ENCODE measurements at places on chromosomes 16 and 17.

- no peak for DNase-seq
These were observed 38.1 kb downstream of the ANKRD11 start for GRCh38 chr16:89452241-89452640.

- no peak for DNase-seq
These were observed 566.6 kb upstream of the CDH8 start for GRCh38 chr16:62602790-62603189.

DNA sequence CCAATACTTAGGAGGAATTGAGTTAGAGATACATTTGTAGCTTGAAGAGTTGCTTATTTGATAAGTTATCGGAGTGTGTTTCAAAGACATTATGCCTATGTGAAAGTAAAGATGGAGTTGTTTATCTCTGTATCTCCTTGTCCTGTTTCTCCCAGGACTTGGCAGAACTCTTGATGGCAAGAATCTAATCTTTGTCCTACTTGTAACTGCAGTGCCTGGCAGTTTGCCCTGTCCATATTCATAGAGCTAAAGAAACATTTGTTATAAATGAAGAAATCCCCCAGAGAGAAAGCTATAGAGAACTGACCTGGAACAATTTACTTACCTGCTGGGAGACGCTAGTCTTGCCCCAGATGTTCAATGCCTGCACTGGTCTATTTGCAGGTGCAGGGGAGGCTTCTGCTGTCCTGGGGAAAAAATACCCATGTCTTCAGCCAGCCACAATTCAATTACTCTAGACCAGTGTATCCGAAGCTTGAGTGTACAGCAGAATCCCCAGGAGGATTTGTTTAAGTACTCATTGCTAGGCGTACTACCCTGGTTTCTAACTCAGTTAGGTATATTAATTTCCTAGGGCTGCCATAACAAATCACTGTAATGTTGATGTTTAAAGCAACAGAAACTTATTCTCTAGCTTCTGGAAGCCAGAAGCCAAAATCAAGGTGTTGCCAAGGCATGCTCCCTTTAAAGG lies 410.0 kb upstream of the HSBP1 start:
- DNase-seq: no peak

DNA sequence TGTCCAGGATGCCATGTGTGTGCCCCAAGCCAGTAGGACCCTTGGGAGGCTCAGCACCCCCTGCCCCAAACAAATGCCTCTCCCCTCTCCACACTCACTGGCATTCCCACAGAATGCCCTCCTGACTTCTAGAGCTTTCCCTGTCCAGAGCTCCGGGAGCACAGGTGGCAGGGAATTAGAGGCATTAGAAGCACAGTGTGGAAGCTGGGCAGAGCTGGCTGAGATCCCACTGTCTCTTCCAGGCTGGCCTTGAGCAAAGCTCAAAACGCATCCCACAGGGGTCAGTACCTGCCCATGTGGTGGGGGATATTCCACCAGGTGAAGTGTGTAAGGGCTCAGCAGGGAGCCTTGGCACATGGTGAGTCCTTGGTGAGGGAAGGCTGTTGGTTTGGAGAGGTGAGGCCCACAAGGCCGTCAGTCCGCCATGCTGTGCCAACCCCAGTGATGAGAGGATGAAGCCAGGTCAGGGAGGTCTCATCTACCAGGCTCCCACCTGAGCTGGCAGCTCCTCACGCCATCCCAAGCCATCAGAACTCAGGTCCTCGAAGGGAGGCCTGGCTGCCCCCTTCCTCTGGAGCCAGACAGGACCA lies 18.1 kb downstream of the ENDOV start:
- DNase-seq: peak; percentile 49

DNA sequence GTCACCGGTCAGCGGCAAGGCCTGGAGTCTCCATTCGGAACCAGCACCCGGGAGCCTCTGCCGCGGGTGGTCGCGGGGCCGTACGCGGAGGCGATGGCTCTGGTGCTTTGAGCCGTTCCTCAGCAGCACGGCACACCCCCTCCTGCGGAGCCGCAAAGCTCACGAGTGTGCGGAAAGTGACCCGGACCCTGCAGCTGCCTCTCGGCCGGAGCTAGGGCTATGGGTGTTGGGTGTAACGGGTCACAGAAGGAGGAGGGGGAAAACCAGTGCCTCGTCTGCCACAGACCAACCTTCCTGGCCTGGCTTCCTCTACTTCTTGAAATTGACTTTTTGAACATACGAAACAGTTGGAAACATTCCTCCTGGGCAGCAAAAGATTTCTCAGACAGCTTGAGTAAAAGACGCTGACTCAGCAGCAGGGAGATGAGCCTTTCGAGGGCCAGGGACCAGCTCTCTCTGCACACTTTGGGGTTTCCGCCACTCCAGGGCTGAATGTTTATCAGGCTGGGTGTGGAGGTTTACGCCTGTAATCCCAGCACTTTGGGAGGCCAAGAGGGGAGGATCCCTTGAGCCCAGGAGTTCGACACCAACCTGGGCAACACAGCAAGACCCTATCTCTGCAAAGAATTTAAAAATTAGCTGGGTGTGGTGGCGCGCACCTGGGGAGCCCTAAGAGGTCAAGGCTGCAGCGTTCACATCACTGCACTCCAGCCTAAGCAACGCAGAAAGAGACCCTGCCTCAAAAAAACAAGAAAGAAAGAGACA lies 26.4 kb upstream of the PITPNA start:
- no peak for DNase-seq

- DNase-seq: no peak
These were observed 11.3 kb downstream of the TBX2 start for GRCh38 chr17:61411011-61411260.

DNA sequence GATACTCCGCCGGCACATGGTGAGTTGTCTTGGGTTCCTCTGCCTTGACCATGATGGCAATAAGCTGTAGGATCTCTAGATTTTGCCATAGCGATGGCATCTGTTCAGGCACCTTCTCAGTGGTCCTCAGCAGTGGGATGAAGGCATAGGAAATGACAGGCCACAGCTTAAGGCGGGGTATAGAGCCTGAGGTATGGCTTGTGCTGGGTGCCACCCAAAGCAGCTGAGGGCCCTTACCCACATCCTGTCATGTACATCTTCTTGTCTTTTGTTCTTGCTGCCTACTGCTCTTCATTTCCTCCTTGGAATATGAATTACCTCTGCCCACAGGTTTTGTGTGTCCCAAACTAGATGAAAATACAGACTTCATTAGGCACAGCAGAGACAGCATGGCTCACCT lies 29.5 kb downstream of the KAT7 start:
- no peak for DNase-seq
